Activated CD4-positive, alpha-beta memory T cell treated with anti-CD3 and anti-CD28 coated beads, Interleukin-2, amount 10 ng/mL, durations not matched to agents 7 days and 5 days (primary cell): ENCODE measurements at places on chromosomes 2 and 18.

GRCh38 chr2:85534881-85535280, 4.1 kb upstream of the MAT2A start:
- DNase-seq = no peak

- no peak for DNase-seq
These were observed 120.5 kb downstream of the EIPR1 start for GRCh38 chr2:3257166-3257565.

- DNase-seq = no peak
These were observed 317.5 kb downstream of the PARD3B start for GRCh38 chr2:204862809-204863208.

- DNase-seq = no peak
These were observed 158.5 kb downstream of the INSIG2 start for GRCh38 chr2:118246726-118247125.

GRCh38 chr2:229205704-229206103, 65.4 kb downstream of the PID1 start:
- no peak for DNase-seq

- no peak for DNase-seq
These were observed 24.4 kb upstream of the CHMP1B start for GRCh38 chr18:11826836-11827235.
